Neural progenitor cell (in vitro differentiated cells): ENCODE measurements at places on chromosomes 11 and 22. TPM values are rescaled to one million over a fixed set of nuclear protein-coding genes. Genes with fewer than 3 reads are reported as not detected.

DNA sequence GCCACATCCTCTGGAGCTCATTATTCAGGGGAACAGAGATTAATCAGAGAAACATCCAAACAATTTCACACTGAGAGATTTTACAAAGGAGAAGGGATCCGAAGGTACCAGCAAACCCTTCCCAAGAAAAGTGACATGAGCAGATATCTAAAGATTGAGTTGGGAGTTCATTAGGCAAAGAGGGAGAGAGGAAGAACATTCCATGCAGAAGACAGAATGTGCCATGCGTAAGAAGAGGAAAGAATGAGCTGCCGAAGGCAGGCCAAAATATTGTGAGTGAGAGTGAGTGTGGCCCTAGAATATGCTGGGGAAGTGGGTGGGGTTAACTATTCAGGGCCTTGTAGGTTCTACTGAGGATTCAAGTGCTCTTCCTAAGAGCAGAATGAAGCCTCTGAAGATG lies 50.0 kb upstream of the LYVE1 start:
- H3K27me3 ChIP-seq = no peaks in the 10 kb centered on the region
- H3K4me3 ChIP-seq = no peak overlapping the region
- no peaks in the 10 kb centered on the region for H3K36me3 ChIP-seq

DNA sequence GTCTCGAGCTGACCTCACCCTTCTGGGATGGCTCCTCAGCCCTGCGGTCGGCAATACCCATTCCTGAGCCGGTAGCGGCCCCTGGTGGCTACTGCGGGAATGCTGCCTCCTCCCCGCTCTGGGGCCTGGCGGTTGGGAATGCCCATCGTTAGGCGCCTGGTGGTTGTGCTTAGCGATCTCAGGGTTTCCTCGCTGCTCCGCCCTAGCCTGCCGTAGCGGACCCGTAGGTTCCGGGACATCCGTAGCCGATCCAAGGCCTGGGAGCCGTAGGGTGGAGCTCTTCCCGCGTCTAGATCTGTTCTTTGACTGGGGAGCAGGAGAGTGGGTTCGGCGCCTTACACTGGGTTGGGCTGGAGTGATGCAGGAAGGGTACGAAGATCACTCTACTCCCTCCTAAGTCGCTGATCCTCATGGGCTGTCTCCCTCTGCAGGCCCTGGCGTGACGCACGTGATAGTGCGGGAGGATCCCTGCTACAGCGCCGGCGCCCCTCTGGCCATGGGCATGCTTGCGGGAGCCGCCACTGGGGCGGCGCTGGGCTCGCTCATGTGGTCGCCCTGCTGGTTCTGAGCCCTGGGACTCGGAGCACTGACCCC lies 14.8 kb downstream of the PLEKHB1 start:
- peaks cover 7% of the 10 kb centered on the region for H3K27me3 ChIP-seq
- H3K36me3 ChIP-seq = no peaks in the 10 kb centered on the region
- H3K27ac ChIP-seq = no peak overlapping the region
- peak overlapping the region; percentile 40 for H3K4me3 ChIP-seq
- H3K4me1 ChIP-seq = no peaks in the 10 kb centered on the region

GRCh38 chr11:102830001-102830727 lies 13.2 kb downstream of the MMP3 start:
- H3K27me3 ChIP-seq = peaks cover 8% of the 10 kb centered on the region
- no peak overlapping the region for H3K4me3 ChIP-seq
- H3K27ac ChIP-seq = no peak overlapping the region
- no peak for DNase-seq

GRCh38 chr11:67283481-67283963 lies 5.6 kb upstream of the ANKRD13D start:
- no peaks in the 10 kb centered on the region for H3K27me3 ChIP-seq
- no peak overlapping the region for H3K27ac ChIP-seq
- H3K36me3 ChIP-seq = no peaks in the 10 kb centered on the region
- no peak for DNase-seq

Gene ARVCF
- total RNA-seq = 35.4 and 159 TPM in 2 replicates

DNA sequence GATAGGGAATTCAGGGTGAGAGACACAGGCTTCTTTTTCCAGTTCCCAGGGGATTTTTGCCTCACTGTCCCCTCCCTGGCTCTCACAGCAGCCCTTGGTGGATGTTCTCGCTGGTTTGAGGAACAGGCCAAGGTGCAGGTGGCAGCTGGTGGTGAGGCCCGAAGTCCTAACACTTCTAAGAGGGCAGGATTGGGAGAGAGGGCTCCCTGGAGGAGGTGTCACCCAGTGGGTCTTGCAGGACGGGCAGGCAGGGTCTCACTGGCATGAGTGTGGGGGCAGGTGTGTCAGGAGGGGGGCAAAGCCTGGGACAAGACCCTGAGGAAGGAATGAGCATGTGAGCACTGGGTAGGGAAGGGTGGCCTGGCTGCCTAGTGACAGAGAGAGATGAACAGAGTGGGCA lies 9.2 kb downstream of the ADORA2A start:
- no peak overlapping the region for H3K27ac ChIP-seq
- H3K27me3 ChIP-seq = no peaks in the 10 kb centered on the region

Gene OR4A16
- not detected in 2 replicates for total RNA-seq

DNA sequence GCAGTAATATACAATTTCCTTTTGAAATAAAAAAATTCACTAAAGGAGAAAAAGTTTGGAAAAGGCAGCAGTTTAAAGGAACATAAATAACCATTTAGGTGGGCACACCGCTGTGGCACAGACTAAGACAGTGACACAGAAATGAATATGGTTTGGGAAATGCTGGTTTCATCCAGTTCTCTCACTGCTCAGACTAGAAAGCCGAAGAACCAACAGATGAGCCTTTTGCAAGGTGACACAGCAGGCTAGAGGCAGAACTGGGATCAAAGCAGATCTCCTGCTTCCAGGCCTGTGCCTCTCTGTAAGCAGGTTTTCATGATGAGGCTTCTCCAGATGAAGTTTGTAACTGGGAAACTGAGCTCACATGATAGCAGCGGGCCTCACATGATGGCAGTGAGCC lies 380.0 kb upstream of the NARS2 start:
- H3K27me3 ChIP-seq = peaks cover 48% of the 10 kb centered on the region
- H3K27ac ChIP-seq = no peak overlapping the region
- H3K36me3 ChIP-seq = no peaks in the 10 kb centered on the region
- no peak for DNase-seq

GRCh38 chr11:27390318-27391295 lies 27.6 kb upstream of the CCDC34 start:
- H3K27me3 ChIP-seq = no peaks in the 10 kb centered on the region
- peak overlapping the region; percentile 32 for H3K4me3 ChIP-seq
- peaks cover 94% of the 10 kb centered on the region for H3K4me1 ChIP-seq
- H3K36me3 ChIP-seq = peaks cover 18% of the 10 kb centered on the region
- no peak for DNase-seq

GRCh38 chr11:73236205-73236765 lies 18.2 kb downstream of the P2RY2 start:
- H3K4me1 ChIP-seq = no peaks in the 10 kb centered on the region
- no peak overlapping the region for H3K27ac ChIP-seq
- DNase-seq = no peak
- H3K36me3 ChIP-seq = no peaks in the 10 kb centered on the region

- H3K4me1 ChIP-seq = peaks cover 2% of the 10 kb centered on the region
- H3K27me3 ChIP-seq = no peaks in the 10 kb centered on the region
- no peak for DNase-seq
- H3K36me3 ChIP-seq = no peaks in the 10 kb centered on the region
Measured at GRCh38 chr11:6569706-6570105, 33.7 kb downstream of the RRP8 start.

DNA sequence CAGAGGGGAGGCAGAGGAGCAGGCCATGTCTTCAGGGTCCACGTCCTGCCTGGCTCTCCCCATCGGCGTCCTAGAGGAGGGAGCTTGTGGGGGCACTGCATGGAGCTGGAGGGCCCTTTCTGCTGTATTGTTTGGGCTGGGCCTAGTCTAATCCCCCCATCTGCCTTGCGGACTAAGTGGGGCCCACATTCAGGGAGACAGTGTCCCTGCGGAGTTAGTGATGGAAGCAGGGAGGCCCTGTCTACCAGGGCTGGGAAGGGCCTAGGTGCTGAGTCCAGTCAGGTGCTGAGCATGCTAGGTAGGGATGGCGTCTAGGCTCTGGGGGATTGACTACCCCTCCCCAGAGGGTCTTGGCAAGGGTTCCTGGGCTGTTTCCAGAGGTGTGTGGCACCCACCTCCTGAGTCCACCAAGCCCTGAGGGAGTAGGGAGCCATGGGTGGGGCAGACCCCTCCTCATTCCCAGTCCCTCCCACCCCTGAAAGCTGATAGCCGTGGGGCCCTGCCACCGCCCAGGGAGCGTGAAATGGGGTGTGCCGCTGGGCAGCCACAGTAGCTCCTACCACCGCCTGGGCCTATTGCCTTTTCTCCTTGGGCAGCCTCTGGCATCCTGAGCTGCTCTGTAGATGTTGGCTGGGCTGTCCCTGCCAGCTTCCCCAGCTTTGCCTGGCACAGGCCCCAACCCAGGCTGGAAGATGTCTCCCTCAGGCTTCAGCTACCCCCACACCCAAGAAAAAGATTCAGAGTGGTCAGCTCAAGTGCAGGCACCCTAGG lies 1.9 kb upstream of the POLD4 start:
- H3K27ac ChIP-seq = peak overlapping the region; percentile 87
- H3K36me3 ChIP-seq = no peaks in the 10 kb centered on the region
- no peak for DNase-seq

Gene OR51B2
- total RNA-seq = 0.40 TPM in 1 of 2 replicates, not detected in the other

GRCh38 chr11:134429106-134429505 lies 17.1 kb upstream of the B3GAT1 start:
- H3K4me1 ChIP-seq = peaks cover 17% of the 10 kb centered on the region

DNA sequence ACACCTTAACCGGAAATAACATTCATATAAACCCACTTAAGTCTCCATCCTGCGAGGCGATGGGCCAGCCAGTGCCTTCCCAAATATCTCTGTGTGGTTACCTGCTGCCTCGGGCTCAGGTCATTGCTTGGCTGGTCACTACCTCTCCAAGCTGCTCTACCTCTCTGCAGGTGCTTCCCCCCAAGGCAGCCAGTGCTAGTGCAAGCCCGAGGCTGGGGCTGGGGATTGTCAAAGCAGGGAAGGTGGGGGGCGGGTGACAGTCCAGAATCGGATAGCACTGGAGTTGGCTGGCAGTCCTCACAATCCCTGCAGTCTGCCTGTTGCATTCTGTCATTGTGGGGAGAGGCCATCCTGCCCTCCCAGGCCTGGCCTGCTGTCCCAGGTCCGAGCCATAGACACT lies 11.1 kb downstream of the MCHR1 start:
- no peak overlapping the region for H3K4me3 ChIP-seq
- H3K36me3 ChIP-seq = no peaks in the 10 kb centered on the region
- no peak overlapping the region for H3K27ac ChIP-seq
- DNase-seq = no peak

DNA sequence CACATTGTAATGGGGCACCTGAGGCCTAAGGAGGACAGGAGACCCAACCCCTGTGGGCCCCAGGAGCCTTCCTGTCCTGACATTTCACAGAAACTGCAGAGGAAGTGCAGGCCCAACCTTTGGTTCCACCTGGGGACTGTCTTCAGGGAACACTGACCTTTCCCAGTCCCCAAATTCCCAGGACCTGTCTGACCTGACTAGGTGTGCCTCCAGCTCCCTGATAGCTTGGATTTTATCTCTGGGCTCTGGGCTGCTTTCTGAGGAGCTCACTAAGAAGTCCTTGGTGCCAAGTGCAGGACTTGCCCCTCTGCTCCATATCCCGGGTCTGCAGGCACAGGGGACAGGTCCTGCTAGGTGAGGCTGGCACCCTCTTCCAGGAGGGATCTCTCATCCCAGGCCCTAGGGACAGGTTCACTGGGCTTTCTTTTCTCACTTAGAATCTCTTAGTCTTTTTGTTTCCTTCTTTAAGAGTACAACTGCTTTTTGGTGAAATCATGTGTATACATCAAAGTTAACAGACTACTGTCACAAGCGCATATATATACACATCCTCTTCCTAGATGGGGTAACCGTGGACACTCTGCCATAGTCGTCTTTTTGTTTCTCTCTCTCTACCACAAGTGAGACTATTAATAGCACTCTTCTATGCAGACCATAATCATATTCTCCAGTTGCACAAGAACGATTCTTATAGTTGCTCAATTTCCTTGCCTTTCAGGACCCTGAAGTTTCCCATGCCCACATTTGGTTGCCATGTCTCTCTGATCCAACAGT lies 72.0 kb upstream of the IGLL5 start:
- no peak overlapping the region for H3K27ac ChIP-seq
- H3K4me3 ChIP-seq = no peak overlapping the region
- H3K4me1 ChIP-seq = no peaks in the 10 kb centered on the region
- H3K36me3 ChIP-seq = no peaks in the 10 kb centered on the region
- H3K27me3 ChIP-seq = peaks cover 99% of the 10 kb centered on the region

DNA sequence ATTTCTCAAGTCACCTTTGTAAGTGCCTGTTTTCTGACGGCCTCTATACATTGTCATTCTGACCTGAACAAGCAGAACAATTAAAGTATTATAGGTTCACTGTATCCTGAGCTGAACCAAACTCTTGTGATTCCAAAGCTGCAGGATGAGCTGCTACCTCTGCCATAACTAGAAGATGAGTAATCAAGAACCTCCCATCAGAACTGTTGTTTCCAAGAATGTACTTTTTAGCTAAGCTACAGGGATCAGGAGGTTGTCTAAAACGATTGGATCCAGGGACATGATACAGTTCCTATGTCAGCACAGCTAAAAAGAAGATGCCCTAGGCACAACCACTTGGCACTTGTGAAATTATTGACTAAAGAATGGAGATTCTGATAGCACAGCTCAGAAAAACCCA lies 288.4 kb upstream of the CCDC90B start:
- no peaks in the 10 kb centered on the region for H3K36me3 ChIP-seq
- H3K27me3 ChIP-seq = no peaks in the 10 kb centered on the region

DNA sequence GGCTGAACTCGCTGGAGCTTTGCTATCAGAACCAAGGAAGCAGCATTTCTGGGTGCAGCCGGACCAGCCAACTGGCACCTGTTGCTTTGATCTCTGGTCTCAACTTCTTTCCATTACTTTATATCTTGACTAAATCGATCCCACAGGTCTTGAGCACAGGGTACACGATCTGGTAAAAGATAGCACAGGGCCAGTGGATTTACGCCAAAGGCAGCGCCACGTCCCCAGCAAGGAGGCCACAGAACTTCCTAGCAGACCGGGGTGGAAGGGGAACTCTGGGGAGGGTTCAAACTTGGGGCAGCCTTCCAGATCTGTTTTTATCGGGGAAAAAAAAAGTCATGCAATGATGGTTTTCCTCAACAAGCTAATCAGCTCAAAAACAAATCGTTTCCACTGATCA lies 14.0 kb downstream of the VPS37C start:
- H3K36me3 ChIP-seq = no peaks in the 10 kb centered on the region
- no peak for DNase-seq
- H3K27me3 ChIP-seq = no peaks in the 10 kb centered on the region
- peaks cover 47% of the 10 kb centered on the region for H3K4me1 ChIP-seq
- no peak overlapping the region for H3K4me3 ChIP-seq

Gene CRACR2B
- 3.9 and 11.6 TPM in 2 replicates for total RNA-seq

- no peak for DNase-seq
- H3K4me3 ChIP-seq = no peak overlapping the region
- no peaks in the 10 kb centered on the region for H3K27me3 ChIP-seq
- H3K4me1 ChIP-seq = peaks cover 33% of the 10 kb centered on the region
- no peak overlapping the region for H3K27ac ChIP-seq
Measured at GRCh38 chr11:47971501-47971900, 8.9 kb upstream of the PTPRJ start.
